Dermis microvascular lymphatic vessel endothelial cell (primary cell): ENCODE measurements at places on chromosomes 7 and 10. TPM values are rescaled to one million over a fixed set of nuclear protein-coding genes. Genes with fewer than 3 reads are reported as not detected.

DNA sequence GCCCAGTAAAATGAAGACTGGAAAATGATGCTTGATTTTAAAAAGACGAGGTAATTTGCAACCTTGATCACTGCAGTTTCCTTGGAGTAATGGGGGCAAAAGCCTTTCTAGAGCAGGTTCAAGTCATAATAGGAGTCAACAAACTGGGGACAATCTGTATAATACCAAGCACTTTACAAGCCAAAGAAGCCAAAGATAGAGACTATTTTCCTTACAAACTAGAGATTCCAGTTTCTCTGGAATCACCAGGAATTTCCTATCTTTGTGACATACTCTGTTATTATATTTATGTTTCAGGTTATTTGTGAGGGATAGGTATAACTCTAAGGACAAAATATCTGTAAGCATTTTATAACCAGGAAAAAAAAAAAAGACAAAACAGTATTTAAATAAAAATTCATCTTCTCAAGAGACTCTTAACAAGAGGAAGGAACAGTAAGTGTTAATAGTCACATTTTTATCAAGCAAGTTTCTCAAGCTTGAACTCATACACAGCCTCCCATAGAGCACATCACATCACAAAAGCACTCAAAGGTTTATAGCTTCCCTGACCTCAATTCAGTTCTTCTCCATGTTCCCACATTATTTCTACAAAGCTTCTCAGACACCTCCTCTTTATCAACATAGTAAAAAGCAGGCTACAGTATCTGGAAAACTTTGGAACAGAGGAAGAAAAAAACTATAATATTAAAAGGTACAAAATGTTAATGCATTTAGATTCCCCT is 18.9 kb downstream of the JMJD1C start:
- no peak for DNase-seq

DNA sequence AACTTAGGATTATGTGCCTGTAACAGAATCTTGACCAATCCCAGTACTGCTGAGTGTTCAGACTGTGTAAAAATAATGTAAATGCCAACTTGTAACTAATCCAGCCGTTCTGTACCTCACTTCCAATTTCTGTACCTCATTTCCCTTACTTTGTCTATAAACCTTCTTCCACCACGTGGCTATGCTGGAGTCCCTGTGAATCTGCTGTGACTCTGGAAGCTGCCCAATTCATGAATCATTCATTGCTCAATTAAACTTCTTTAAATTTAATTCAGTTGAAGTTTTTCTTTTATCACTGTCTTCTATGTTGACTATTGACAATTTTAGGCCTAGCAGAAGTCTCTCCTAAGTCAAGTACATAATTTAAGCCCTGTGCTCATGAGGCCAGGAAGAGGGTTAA is 215.3 kb upstream of the RHOBTB1 start:
- no peak for DNase-seq

DNA sequence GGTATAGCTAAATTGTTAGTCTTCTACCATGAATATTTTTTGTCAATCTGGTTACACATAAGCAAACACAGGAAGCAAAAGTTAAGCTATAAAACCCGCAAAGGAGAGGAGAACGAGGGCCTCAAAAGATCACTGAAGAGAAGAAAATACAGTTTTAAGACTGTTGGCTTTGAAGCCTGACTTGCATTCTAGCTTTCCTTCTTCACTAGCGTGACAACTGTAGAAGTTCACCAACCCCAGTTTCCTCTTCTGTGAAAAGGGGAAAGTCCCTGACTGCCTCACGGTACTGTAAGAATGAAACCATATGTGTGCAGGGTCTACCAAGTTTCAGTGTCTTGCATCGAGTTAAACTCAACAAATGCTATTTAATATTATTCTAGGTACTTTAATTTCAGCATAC is 7.5 kb upstream of the LRRN3 start:
- DNase-seq: peak; percentile 64

- DNase-seq: no peak
These were observed 92.8 kb downstream of the ZRANB1 start for GRCh38 chr10:125034675-125035074.

MOGAT3 gene
- total RNA-seq: not detected in 2 replicates

CASP2 gene
- 12.3 and 19.1 TPM in 2 replicates for total RNA-seq
